GM23338 (cell line): ENCODE measurements at places on chromosomes 11 and 22.
A peak's percentile ranks its signal among the peaks of the same experiment; 100 is the strongest.

- DNase-seq, result peak; percentile 38
Measured at GRCh38 chr11:17714356-17714854, 5.0 kb upstream of the MYOD1 start.

DNA sequence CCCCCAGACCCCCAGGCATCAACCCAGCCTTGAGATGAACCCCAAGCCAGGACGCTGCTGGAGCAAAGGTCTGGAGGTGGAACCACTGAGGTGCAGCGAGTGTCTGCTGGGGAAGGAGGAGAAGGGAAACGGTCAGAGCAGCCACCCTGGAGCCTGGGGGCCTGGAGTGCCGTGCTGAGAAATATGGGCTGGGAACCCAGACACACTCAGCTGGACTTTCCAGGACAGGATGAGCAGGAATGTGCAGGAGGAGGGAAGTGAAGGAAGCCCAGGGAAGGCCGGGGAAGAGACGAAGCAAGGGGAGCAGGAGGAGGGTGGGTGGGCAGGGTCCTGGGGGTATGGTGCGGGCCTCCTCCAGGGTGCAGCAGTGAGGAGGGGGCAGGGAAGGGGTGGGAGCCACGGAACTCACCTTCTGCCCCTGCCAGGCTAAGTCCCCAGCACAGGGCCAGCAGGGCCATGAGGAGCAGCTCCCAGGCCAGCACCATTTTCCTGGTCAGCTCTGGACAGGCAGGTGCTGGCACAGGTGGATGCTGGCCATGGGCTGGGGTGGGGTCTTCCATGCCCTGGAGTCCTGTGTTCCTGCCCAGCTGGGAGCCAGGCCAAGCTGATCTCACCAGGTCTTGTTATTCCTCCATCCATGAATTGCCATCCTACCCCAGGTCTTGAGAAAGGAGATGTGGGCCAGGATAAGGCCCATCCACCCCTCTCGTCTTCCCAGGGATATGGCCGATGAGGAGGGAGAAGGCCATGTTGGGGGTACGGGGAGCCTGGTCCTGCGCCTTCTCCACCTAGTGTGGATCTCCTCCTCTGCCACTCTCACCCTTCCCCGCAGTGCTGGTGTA lies 40.0 kb downstream of the CSF2RB start:
- no peak for DNase-seq

GRCh38 chr11:58617976-58618557 lies 4.4 kb upstream of the CNTF start:
- DNase-seq, result peak; percentile 24

GRCh38 chr11:128697645-128698174 lies 3.8 kb downstream of the FLI1 start:
- DNase-seq, result no peak

DNA sequence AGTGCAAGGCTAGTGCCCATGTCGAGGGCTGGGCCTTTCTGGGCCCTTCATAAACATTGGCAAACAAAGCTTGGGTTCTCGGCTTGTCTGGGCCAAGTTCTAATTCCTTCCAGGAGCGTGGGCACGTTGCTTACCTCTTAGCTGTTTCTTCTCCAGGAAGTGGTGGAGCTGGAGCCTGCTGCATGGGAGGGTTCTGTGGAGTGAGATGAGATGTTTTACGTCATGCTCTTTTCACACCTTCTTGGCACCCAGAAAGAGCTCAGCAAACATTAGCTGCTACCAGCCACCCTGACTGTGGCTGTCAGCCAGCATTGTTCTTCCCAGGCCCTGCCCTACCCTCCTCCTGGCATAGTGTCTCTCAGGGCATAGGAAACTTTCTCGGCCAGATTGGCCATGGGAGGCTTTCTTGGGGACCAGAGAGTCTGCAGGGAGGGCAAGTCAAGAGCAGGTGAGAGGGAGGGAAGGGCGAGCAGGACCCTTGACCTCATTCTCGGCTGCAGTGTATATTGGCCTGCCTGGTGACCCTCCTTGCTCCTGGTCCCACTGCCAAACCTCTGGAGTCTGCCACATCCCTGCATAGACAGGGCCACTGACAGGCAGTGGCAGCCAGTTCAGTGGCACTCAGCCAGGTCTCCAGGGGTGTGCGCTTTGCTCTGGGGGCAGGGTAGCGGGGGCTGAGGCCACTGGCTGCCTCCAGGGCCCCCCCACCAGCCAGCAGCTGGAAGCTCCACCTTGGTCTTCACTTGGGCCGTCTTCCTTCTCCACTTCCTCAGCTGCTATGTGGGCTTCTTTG lies 98.8 kb downstream of the BCR start:
- no peak for DNase-seq

- no peak for DNase-seq
Measured at GRCh38 chr22:45608763-45609180, 62.9 kb upstream of the ATXN10 start.

DNA sequence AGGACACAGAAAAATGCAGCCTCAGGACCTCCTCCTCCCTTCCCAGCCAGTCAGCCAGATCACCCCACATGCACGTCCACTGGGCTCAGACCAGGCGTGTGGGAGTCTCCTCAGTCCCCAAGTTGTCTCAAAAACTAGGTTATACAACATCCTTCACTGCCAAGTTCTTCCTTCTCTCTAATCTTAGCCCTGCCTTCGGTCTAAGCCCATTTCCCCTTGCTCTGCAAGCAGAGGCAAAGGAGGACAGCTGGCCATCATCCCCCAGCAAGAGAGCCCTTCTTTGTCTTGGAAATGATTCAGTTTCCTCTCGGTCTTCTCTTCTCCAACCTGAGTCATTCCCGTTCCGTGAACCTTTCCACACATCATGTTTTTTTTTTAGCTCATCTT lies 14.0 kb upstream of the NRGN start:
- DNase-seq, result no peak

- DNase-seq, result no peak
Measured at GRCh38 chr11:100573911-100574513, 113.1 kb upstream of the ARHGAP42 start.

DNA sequence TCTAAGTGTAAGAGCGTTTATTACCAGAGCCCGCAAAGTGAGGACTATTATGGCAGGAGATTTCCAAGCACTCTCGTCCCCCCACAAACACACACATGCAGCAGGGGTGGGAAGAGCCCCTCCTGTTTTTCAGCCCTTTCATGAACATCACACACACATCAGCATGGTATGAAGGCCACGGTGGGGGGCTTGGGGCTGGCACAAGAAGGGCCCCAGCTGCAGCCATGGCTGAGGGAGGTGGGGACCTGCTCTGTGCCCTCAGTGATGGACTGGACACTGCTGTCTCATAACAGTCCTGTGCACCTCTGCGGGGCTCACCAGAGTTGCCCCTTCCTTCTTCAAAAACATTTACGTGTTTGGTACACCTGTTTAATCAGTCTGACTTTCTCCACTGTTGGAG lies 650.7 kb downstream of the BRD1 start:
- no peak for DNase-seq

DNA sequence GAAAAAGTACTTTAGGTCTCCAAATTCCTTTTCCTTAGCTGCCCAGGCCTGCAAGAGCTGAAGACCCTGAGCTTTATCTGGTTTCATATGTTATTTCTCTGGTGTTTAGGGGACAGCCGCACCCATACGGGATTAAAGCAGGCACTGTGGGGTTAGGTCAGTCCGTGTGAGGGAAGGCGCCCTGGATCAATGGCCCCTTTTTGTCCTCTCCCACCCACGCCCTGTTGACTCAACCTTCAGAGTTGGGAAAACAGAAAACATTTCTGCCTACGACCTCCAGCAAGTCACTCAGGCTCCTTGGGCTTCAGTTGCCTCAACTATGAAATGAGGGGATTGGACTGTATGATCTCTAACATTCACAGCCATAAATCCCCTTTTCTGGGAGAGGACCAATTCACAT lies 55.2 kb upstream of the BARX2 start:
- DNase-seq, result no peak

GRCh38 chr11:118909619-118910308 lies 16.0 kb downstream of the BCL9L start:
- peak; percentile 35 for DNase-seq

DNA sequence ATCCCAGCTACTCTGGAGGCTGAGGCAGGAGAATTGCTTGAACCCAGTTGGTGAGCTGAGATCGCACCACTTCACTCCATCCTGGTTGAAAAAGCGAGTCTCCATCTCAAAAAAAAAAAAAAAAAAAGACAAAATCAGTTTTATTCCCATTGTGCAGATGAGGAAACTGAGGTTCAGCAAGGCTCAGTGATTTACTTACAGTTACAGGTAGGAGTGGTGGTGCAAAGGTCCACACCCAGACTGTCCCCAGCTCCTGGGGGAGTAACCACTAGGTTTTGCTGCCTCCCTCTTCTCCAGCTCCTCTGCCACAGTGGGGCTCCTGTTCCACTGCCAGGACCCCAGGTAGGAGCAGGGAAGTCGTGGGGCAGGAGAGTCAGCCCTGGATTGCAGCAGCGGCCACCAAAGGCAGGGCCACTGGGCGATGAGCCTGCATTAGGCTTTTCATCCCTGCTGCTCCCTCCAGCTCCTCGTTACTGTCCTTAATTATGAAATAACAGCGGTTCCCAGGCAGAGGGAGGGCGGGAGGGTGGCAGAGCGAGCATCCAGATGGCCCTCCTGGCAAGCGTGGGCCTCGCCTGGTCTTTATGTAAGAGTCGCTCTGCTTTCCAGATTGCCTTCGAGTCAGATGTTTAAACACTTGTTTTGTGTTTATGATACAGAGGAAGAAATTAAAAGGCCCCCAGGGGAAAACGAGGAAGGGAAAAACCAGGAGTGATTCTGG lies 15.5 kb upstream of the RASD2 start:
- DNase-seq, result no peak

DNA sequence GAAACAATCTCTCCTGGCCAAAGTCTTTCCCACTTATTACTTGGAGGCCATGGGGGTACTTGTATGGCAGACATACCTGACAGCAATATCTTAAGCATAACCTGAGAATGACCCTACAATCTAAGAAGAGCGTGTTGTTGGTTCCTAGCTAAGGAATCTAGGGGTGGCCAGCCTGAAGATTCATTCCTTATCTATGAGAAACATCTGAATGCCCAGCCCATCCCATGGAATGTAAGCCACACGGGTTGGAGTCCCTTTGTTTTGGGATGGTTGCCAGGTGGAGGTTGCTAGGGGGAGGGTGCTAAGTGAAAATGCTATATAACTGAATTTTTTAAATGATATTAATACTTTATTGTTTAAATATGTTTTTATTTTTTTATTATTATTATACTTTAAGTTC lies 725.0 kb downstream of the ETS1 start:
- peak; percentile 23 for DNase-seq

DNA sequence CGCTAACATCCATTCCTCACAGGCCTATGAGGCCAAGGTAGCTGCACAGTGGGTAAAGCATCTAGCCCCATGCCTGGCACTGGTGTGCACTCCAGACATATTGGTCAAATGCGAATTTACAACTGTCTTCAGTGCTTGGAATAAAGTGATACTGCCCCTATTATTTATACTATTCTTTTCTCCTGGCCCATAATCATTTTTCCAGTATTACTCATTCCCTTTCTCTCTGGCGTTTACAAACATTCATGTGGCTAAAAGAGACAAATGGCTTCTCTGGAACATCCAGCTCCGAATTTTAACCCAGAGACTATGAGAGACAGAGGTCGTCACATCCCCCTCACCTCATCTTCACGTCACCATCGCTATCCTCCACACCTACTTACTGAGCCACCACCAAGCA lies 87.2 kb upstream of the PITPNB start:
- no peak for DNase-seq

DNA sequence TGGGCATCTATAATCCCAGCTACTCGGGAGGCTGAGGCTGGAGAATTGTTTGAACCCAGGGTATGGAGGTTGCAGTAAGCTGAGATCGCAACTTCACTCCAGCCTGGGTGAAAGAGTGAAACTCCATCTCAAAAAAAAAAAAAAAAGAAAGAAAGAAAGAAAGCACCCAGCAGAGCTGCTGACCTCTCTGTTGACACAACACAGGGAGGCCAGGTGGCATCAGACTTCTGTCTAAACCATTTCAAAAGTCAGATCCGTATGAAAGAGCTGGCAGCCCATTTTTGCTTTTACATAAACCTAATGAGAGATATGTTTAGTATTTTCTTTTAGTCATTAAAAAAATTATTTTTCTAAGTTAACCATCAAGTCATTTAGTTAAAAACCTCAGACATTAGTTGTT lies 64.4 kb upstream of the RRM1 start:
- DNase-seq, result no peak

DNA sequence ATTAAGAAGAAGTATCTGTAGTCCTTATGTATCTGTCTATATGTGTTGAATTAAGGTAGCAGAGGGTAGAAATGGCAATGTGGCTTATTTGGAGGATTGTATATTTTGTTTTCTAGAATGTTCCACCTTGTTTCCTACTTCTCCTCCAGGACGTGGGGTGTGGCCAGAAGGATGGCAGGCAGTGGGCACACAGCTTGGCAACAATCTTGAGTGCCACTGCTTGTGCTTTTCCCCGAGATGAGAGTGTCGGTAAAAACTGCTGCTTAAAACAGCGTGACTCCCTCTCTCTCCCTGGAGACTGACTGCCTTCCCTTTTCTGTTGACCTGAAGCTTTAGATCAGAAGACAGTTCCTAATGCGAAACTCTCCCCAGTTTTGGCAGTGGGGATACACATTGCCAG lies 61.2 kb downstream of the FAT3 start:
- DNase-seq, result no peak

DNA sequence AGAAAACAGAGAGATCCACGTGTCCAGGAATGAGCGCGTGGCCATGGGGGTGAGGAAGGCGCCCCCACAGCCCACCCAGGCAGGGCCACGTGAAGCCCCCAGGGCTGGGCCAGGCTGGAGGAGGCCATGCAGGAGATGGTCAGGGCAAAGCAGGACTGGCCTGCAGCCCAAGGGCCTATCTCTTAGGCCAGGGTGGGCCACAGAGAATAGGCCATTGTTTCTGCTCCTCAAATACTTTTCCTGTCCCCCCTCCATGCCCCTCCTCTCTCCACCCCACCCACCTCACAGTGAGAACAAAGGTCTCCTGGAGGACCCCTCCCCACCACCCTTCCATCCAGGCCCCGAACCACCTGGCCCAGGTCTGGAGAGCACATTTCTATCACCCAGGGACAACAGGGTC lies 8.3 kb upstream of the CDC42EP1 start:
- no peak for DNase-seq

- no peak for DNase-seq
Measured at GRCh38 chr22:29328566-29329500, 13.3 kb upstream of the RASL10A start.

GRCh38 chr11:64482588-64482987 lies 108.4 kb upstream of the SLC22A12 start:
- no peak for DNase-seq

- peak; percentile 96 for DNase-seq
Measured at GRCh38 chr22:24156913-24157821, 24.1 kb upstream of the SUSD2 start.
